ENCODE measurements at places on chromosomes 12 and 14. TPM values are rescaled to one million over a fixed set of nuclear protein-coding genes. Genes with fewer than 3 reads are reported as not detected.

Gene WNT5B
- polyA plus RNA-seq, result 0.33 TPM

Gene DPPA3
- not detected for polyA plus RNA-seq

Gene GDF3
- polyA plus RNA-seq, result not detected

Gene ACOT6
- not detected for polyA plus RNA-seq

Gene VPS37B
- 48.1 TPM for polyA plus RNA-seq

Gene APEX1
- polyA plus RNA-seq, result 143 TPM

Gene MAPK1IP1L
- 119 TPM for polyA plus RNA-seq
